ENCODE measurements at places on chromosomes 4 and X.

- DNase-seq: no peak
Observed at GRCh38 chr4:82989575-82990429, 20.8 kb downstream of the LIN54 start.

- DNase-seq: peak; percentile 87
Observed at GRCh38 chrX:70434352-70434866, 10.2 kb upstream of the DLG3 start.

DNA sequence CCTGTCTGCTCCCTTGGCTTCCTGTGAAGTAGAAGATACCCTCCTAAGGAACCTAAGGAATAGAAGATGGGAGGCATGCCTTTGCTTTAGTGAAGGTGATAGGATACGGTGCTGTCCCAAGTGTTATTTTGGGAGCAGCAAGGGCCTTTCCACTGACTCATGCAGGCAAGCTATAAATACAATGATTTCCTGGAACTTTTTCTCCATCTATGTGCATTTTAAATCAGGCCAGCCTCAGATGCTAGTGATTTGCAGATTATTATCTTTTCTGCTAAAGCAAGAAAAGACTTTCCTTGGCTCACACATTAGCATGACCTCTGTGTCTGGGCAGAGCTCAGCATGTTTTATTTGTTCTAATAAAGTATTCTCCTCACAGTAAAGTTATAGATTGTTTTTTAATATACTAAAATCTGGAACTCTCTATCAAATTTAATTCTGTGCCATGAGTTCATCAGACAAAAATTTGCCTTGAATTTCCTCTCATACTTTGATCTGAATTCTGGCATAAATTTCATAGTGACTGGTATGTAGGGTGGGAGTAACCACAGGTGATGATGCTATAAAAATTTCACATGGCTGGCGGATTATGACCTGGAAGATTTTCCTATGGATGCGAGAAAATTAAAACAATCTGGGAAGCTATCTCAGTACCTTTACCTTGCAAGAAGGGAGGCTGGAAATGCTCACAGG, 131.7 kb downstream of the REPS2 start:
- DNase-seq: no peak

- DNase-seq: no peak
Observed at GRCh38 chr4:122705547-122706117, 26.9 kb upstream of the BBS12 start.

DNA sequence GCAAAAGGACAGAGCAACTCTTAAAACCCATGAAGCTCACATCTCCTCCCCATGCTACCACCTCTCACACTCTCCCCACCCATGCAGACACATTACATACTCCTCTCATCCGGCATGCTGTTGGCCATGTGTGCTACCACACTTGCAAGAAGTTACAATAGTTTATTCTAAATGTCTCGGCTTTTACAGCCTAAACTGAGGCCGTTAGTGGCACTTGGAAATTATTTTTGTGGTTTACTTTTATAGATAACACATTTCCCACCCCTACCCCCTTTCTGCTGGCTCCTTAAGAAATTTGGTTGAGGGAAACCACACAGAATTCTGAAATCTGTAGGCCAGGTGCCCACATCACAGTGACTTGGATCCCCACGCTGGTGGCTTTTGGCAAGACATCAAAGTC, 141.1 kb upstream of the HHIP start:
- no peak for DNase-seq

GRCh38 chr4:51901363-51901762, 58.4 kb downstream of the DCUN1D4 start:
- no peak for DNase-seq

DNA sequence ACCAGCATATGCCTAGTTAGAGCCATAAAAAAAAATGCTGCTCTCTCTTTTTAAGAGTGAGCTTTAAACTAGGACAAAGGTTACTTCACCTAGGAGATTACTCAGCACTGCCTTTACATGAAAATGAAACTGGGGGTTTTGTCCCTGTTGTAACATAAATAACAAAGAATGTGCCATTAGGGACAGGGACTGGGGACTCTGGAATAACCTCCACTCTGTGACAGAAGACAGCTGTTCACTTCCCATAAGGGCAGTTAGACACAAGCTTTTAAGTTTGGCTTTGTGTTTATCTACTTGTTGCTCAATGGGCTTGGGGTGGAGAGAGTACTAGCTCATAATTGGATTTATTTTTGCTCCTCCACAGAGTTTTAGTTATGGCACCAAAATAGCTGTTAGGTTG, 11.9 kb downstream of the ENPEP start:
- DNase-seq: no peak

GRCh38 chr4:123555807-123556273, 159.2 kb downstream of the SPRY1 start:
- DNase-seq: no peak

- no peak for DNase-seq
Observed at GRCh38 chrX:98962996-98963395, 1447.1 kb downstream of the PCDH19 start.

DNA sequence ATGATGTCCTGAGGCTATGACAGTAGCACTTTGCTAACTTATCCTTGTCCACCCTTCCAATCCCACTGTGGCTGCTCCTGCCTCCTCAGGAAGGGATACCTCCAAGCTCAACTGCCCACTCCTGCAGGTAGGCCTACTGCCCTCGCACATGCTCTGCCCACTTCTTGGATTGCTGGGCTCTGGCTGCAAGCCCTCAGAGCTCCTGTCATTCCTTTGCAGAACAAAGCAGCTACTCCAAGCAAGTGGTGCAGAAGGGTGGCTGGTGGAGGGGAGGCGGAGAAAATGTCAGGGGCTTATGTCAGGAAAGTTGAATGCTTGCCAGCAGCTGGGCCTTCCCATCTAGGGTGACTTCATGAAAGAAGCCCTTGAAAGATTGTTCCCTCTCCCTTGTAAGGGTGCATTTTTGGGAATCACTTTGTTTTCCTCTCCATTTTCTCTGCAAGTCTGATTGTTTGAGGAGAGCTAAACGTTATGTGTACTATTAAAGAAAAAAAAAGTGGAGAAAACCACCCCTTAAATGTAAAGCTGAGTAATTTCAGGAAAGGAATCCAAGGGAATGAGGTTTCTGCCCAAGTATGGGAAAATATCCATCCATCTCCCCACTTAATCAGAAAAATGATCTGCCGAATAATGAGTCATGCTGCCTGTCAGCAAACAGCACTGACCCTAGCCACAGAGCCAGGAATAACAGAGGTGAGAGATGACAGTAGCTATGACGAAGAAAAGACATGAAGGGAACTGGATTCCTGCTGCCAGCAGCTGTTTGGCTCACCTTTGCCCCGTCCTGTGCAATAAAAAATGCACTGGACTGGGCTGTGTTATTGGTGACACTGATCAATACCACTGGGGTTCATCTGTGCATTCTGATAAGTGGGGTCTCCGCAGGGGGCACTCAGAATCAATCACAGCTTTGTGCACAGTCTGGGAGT, 102.0 kb downstream of the RTL5 start:
- no peak for DNase-seq

- no peak for DNase-seq
Observed at GRCh38 chr4:144862210-144862609, 216.3 kb downstream of the HHIP start.

GRCh38 chr4:53644607-53645006, 53.3 kb upstream of the LNX1 start:
- no peak for DNase-seq

DNA sequence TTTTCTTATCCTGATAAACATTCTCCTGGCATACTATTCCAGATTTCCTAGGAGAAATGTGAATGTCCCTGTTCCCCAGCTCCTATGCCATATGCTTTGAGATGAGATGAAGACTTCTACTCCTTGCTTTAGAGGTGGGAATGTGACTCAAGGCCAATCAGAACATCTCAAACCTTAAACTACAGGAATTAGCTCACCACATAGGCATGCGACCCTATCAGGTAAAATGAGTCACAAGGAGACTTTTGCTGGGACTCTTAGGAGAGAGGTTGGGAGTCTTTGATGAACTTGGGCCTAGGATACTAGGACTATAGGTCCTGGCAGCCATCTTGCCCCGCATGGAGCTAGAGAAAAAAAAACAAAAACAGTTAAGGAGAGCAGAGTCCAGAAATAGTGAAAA, 5.8 kb upstream of the USO1 start:
- no peak for DNase-seq

GRCh38 chr4:24798036-24798610, 2.8 kb downstream of the SOD3 start:
- no peak for DNase-seq

DNA sequence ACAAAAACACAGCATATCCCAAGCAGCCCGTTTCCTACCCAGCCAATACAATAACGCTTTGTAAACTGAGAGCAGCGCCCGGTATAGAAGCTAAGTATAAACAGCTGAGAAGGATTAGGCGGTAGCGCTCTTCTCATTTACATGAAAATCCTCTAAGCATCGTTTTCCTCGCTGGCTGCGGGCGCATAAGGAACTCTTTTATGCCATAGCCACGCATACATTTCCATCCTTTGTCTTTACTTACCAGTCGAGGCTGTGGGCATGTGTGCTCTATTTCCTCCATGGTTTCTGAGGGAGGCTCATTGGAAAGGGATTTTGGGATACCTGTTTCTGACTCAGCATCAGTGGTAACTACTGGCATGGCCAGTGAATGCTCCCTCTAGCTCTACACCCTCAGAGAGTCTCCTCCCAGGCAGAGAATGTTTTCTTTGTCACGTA, 383 bp downstream of the PCYT1B start:
- DNase-seq: peak; percentile 1

DNA sequence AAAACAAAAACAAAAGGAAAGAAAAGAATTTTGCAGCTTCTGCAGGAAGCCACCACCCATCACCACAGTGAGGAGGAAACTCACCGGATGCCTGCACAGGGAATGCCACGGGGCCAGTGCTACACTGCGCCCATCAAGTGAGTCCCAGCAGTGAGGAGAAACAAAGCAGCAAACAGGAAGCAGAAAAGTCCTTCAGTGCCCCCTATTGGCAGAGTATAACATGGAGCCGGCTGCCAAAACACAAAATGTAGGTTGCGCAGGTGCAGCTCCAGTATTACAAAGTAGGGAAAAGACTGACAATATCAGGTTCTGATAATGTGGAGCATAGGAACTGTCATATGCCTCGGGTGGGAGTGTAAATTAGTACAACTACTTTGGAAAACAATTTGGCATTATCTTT, 23.3 kb upstream of the SCML2 start:
- DNase-seq: peak; percentile 20

GRCh38 chrX:20251691-20252090, 15.0 kb downstream of the RPS6KA3 start:
- no peak for DNase-seq

DNA sequence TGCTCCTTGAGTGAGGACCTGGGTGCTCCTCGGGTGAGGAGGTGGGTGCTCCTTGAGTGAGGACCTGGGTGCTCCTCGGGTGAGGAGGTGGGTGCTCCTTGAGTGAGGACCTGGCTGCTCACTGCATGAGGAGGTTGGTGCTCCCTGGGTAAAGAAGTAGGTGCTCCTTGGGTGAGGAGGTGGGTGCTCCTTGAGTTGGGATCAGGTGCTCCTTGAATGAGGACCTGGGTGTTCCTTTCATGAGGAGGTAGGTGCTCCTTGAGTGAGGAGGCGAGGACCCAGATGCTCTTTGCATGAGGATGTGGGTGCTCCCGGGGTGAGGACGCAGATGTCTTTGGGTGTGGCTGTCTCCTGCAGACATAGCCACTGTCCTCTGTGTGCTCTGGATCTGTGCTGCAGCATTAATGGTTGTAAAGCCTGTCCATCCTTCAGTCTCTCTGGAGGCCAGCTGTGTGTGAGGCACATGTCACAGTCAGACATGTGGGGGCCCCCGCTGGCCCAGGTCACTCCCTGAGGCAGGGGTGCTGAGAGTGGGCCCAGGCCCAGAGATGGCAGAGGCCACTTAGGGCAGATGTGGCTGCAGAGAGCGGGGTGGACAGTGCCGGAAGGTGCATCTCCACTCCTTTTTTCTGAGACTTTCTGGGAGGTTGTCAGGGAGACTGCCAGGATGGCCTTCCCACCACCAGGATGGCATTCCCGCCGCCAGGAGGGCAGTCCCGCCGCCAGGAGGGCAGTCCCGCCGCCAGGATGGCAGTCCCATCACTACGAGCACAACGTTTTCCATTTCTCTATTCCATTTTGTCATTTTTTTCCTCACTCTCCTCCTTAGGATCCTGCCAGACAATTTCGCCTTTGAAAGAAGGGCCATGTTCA, 101.8 kb downstream of the HMX1 start:
- no peak for DNase-seq

- DNase-seq: peak; percentile 69
Observed at GRCh38 chr4:153151535-153152455, 52.4 kb upstream of the TRIM2 start.

DNA sequence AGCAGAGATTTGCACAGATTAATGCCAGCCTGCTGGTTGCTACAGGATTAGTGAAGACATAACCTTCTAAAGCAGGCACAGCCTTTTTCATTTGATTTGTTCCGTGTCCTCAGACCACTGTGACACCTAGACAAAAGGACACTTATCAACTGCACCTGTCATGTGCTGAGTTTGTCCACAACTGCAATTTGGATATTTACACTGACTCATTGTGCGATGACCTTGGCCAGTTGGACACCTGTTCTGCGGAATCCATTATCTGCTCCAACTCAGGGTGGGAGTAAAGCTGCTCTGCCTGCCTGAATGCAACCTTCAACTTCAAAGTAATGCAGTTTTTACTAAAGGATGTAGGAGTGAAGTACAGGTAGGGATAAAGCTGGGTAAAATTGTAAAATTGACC, 4.1 kb upstream of the NR0B1 start:
- no peak for DNase-seq

DNA sequence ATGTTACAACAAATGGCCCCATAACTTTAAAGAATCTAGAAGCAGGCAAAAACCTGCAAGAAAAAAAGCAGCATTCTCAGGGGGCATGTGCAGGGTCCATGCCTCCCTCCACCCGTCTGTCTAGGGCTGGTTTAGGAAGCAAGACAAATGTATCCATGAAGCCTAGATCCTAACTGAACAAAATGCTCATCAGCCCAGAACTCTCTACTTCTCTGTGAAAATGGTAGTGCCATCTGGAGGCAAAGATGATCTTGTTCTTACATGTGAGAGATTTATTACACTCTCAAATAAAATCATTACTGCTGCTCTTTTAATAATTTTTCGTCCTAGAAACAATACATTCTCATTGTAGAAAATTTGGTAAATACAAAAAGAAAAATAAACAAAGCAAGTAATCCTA, 26.7 kb downstream of the NR3C2 start:
- no peak for DNase-seq

GRCh38 chr4:112147697-112148096, 2.4 kb downstream of the FAM241A start:
- no peak for DNase-seq

DNA sequence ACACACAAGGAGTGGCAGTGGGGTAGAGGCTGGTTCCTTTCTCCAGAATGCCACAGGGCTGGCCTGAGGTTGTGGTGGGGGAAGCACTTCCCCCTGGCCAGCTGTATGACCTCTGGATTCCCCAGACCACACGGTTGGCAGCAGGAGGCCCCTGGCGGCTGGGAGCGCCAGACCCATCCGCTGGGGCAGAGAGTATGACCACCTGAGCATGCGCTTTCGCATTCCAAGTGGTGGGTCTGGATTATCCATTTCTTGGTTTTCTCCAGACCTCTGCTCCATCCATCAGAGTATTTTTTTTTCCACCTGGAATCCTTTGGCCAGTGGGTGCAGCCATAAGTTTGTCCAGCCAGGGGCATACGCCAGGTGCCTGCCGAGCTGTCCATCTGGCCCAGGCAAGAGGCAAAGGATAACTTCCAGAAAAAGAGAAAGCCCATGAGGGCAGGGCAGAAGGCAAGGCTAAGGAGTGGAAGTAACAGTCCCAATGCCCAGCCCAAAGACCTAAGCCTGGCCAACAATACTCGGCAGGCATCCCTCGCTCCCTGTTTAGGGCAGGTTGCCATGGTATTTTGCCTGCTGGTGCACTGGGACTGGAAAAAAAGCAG, 39.3 kb downstream of the NHSL2 start:
- DNase-seq: no peak
